Upper lobe of left lung (tissue), 6 donors: ENCODE measurements at places on chromosomes 5 and 9. TPM values are rescaled to one million over a fixed set of nuclear protein-coding genes. Genes with fewer than 3 reads are reported as not detected.

DNA sequence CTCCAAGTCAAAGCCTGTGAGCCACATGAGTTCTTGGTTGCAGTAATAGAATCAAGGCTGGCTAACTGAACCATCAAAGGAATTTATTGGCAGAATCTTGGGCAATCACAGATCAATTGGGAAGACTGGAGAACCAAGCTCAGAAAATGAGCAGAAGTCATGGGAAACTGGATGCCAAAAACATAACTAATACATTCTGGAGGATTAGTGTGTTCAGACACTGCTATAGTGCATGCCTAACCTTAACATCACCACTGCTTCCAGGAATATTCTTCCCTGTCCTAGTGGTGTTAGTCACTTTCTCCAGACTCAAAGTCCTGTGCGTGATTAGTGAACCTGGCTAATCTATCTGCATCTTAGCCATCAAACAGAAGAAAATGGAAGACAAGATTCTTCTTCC is 843.7 kb downstream of the EFNA5 start:
- no peaks in the 10 kb centered on the region for H3K4me1 ChIP-seq
- H3K27ac ChIP-seq: no peak overlapping the region
- H3K36me3 ChIP-seq: no peaks in the 10 kb centered on the region
- no peak for DNase-seq
- no peaks in the 10 kb centered on the region for H3K27me3 ChIP-seq

GRCh38 chr5:177355868-177356168 is 1.9 kb upstream of the RGS14 start:
- no peaks in the 10 kb centered on the region for H3K36me3 ChIP-seq
- no peaks in the 10 kb centered on the region for H3K27me3 ChIP-seq
- no peak overlapping the region for H3K27ac ChIP-seq
- DNase-seq: no peak

DNA sequence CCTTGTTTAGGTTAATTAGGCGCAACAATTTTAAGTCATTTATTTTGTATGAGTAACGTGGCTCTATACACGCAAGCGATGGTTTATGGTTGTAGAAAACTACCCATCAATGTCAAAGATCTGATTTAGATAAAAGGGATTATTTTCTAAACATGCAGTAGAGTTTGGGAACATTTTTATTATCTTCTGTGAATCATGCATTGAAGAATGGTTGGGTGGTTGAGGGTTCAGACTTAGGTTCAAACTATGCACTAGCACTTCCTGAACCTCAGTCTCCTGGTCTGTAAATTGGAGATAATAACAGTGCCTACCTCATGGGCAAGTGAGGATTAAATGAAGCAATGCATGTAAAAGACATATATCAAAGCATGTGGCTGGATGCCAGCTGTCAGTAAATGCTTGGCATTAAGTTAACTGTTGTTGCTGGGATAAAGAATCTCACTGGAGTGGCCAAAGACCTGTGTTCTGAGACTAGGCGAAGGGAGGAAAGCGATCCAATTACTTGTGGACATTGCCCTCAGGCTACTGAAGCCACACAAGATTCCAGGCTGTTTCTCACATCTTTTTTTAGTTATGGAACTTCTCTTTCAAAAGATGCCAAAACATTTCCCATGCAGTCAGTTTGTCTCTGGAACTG is 1.1 kb upstream of the OTULINL start:
- no peaks in the 10 kb centered on the region for H3K36me3 ChIP-seq
- H3K4me1 ChIP-seq: peaks cover 30% of the 10 kb centered on the region
- no peak for DNase-seq
- H3K27ac ChIP-seq: no peak overlapping the region

DNA sequence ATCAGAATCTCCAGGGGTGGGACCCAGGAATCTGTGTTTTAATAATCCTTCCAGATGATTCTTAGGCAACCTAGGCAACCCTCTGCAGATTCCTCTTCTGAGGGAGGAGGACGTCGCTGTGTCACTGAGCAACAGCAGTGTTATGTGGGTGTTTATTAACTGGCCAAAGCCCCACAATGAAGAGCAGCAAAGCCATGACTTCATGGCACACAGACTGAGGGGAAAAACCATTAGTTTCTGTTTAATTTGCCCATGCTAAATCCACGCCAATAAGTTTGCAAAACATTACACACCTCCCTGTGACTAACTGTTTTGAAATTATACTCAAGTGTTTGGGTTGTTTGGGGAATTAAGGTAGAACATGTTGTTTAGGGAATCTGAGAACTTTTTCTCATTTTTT is 83.7 kb upstream of the TMED7 start:
- no peaks in the 10 kb centered on the region for H3K36me3 ChIP-seq
- H3K27ac ChIP-seq: no peak overlapping the region
- H3K4me1 ChIP-seq: no peaks in the 10 kb centered on the region
- H3K4me3 ChIP-seq: no peak overlapping the region
- no peaks in the 10 kb centered on the region for H3K27me3 ChIP-seq

DNA sequence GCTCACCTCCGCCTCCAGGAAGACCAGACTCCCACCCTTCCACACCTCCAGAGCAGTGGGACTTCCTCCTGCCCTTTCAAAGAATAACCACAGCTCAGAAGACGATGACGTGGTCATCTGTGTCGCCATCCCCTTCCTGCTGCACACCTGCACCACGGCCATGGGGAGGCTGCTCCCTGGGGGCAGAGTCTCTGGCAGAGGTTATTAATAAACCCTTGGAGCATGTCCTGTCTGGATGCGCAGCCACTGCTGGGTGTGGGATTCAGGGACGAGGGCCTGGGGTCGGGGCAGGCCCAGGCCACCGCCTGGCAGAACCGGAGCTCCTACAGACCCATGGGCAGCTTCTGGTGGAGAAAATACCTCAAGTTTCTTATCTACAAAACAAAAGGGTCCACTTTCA is 5.0 kb downstream of the PAEP start:
- no peaks in the 10 kb centered on the region for H3K27me3 ChIP-seq
- no peak overlapping the region for H3K27ac ChIP-seq
- no peak overlapping the region for H3K4me3 ChIP-seq
- H3K4me1 ChIP-seq: no peaks in the 10 kb centered on the region
- no peaks in the 10 kb centered on the region for H3K36me3 ChIP-seq

GRCh38 chr5:68011801-68012200 is 203.8 kb upstream of the PIK3R1 start:
- no peaks in the 10 kb centered on the region for H3K4me1 ChIP-seq
- H3K27ac ChIP-seq: no peak overlapping the region
- no peak for DNase-seq
- no peaks in the 10 kb centered on the region for H3K27me3 ChIP-seq
- no peaks in the 10 kb centered on the region for H3K36me3 ChIP-seq

CD14 gene
- 107 TPM for total RNA-seq

RETREG1 gene
- total RNA-seq: 19.3 TPM

- no peaks in the 10 kb centered on the region for H3K4me1 ChIP-seq
- no peak overlapping the region for H3K27ac ChIP-seq
Observed at GRCh38 chr5:102921341-102922044, 166.4 kb downstream of the PAM start.

- no peaks in the 10 kb centered on the region for H3K36me3 ChIP-seq
- H3K27ac ChIP-seq: no peak overlapping the region
- H3K27me3 ChIP-seq: no peaks in the 10 kb centered on the region
- DNase-seq: no peak
- H3K4me3 ChIP-seq: no peak overlapping the region
Observed at GRCh38 chr5:131966551-131966950, 21.1 kb upstream of the MEIKIN start.

KLF4 gene
- total RNA-seq: 149 TPM

PAEP gene
- total RNA-seq: not detected

- peaks cover 25% of the 10 kb centered on the region for H3K4me1 ChIP-seq
- no peak overlapping the region for H3K4me3 ChIP-seq
- H3K27ac ChIP-seq: no peak overlapping the region
- no peaks in the 10 kb centered on the region for H3K27me3 ChIP-seq
Observed at GRCh38 chr9:92592946-92593861, 57.4 kb upstream of the ECM2 start.

DNA sequence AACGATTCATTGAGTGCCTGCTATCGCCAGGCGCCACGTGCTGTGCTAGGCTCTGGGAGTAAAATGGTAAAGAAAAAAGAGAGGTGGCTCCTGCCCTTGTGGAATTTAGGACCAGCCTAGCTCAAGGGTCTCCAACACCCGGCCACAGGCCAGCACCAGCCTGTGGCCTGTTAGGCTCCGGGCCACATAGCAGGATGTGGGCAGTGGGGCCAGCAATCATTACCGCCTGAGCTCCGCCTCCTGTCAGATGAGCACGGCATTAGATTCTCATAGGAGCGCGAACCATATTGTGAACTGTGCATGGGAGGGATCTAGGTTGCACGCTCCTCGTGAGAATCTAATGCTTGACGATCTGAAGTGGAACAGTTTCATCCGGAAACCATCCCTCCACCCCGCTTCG is 1.5 kb downstream of the RMRP start:
- peak overlapping the region; percentile 97 for H3K27ac ChIP-seq
- H3K4me3 ChIP-seq: no peak overlapping the region
- no peaks in the 10 kb centered on the region for H3K27me3 ChIP-seq
- peaks cover 16% of the 10 kb centered on the region for H3K36me3 ChIP-seq

DAPK1 gene
- total RNA-seq: 135 TPM

GRCh38 chr5:181098762-181099601 is 32.0 kb downstream of the OR2V1 start:
- H3K4me1 ChIP-seq: no peaks in the 10 kb centered on the region
- H3K36me3 ChIP-seq: no peaks in the 10 kb centered on the region
- H3K27me3 ChIP-seq: peaks cover 15% of the 10 kb centered on the region
- H3K4me3 ChIP-seq: no peak overlapping the region
- DNase-seq: no peak
- no peak overlapping the region for H3K27ac ChIP-seq

- no peak overlapping the region for H3K4me3 ChIP-seq
- no peaks in the 10 kb centered on the region for H3K27me3 ChIP-seq
- DNase-seq: no peak
- no peak overlapping the region for H3K27ac ChIP-seq
- no peaks in the 10 kb centered on the region for H3K4me1 ChIP-seq
Observed at GRCh38 chr5:50751064-50751657, 84.7 kb downstream of the PARP8 start.

GRCh38 chr9:68843239-68843638 is 138.2 kb downstream of the PIP5K1B start:
- DNase-seq: no peak
- no peaks in the 10 kb centered on the region for H3K36me3 ChIP-seq
- no peak overlapping the region for H3K4me3 ChIP-seq

DNA sequence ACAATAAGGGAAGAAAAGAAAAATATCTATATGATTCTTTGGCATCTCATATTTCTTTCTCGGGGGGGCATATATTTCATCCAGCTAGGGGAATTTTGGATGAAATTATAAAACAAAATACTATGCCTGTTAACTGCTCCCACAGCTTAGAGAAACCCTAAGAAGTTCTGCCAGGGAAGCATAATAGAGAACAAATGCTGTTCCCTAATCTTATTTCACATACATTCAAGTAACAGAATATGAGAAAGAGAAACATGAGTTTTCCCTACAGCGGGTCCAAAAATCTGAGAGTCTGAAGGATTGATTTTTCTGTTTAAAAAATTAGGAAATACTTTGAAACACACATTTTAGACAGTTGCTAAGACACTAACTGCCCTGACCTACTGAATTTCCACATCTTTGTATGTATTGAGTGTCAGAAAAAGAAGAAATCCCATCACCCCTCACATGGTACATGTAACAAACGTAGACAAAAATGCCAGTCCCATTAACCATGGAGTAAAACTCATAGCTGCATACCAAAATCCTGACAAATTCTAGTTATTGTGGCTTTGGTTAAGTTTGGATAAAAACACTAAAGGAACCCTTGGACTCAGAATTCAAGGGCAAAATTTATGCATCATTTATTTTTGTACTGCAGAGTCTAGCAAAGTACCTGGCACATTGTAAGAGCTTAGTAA is 620.2 kb upstream of the DMAC1 start:
- H3K27me3 ChIP-seq: no peaks in the 10 kb centered on the region
- no peak overlapping the region for H3K27ac ChIP-seq
- no peaks in the 10 kb centered on the region for H3K4me1 ChIP-seq

GRCh38 chr5:122400341-122400740 is 88.3 kb downstream of the SNCAIP start:
- H3K27ac ChIP-seq: no peak overlapping the region
- H3K4me3 ChIP-seq: no peak overlapping the region
- no peaks in the 10 kb centered on the region for H3K36me3 ChIP-seq
- H3K27me3 ChIP-seq: no peaks in the 10 kb centered on the region

ABO gene
- 17.8 TPM for total RNA-seq

- H3K36me3 ChIP-seq: no peaks in the 10 kb centered on the region
- H3K4me1 ChIP-seq: peaks cover 2% of the 10 kb centered on the region
- DNase-seq: no peak
- no peak overlapping the region for H3K4me3 ChIP-seq
- H3K27me3 ChIP-seq: no peaks in the 10 kb centered on the region
Observed at GRCh38 chr9:80502306-80502705, 930.5 kb downstream of the TLE4 start.

CLK4 gene
- 81.7 TPM for total RNA-seq

HMCN2 gene
- 1.2 TPM for total RNA-seq

AHRR gene
- 1.3 TPM for total RNA-seq

FCN1 gene
- total RNA-seq: 40.9 TPM

SLC45A2 gene
- not detected for total RNA-seq

FBP2 gene
- total RNA-seq: 0.49 TPM

GRCh38 chr5:10480237-10480985 is 38.7 kb downstream of the ROPN1L start:
- no peaks in the 10 kb centered on the region for H3K4me1 ChIP-seq
- no peaks in the 10 kb centered on the region for H3K27me3 ChIP-seq
- H3K27ac ChIP-seq: no peak overlapping the region
- no peak for DNase-seq
- no peaks in the 10 kb centered on the region for H3K36me3 ChIP-seq
- H3K4me3 ChIP-seq: no peak overlapping the region

DNA sequence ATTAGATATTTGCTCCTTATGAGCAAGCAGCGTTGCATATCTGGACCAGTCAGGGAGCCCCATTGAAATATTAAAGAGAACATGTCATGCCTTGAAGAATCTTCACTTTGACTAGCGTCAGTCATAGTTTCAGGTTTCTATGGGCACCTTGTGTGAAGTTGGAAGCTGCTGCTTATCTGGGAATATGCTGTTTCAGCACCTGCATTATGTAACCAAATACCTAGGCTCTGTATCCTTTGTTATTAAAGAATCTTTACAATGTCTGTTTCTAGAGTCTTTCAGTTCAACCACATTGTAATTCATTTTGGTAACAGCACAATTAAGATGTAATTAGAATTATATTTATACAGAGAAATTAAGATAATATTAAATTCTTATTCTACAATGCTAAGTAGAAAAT is 818.8 kb upstream of the TYRP1 start:
- no peak for DNase-seq
- no peaks in the 10 kb centered on the region for H3K27me3 ChIP-seq
- no peaks in the 10 kb centered on the region for H3K4me1 ChIP-seq
- no peak overlapping the region for H3K4me3 ChIP-seq

DNA sequence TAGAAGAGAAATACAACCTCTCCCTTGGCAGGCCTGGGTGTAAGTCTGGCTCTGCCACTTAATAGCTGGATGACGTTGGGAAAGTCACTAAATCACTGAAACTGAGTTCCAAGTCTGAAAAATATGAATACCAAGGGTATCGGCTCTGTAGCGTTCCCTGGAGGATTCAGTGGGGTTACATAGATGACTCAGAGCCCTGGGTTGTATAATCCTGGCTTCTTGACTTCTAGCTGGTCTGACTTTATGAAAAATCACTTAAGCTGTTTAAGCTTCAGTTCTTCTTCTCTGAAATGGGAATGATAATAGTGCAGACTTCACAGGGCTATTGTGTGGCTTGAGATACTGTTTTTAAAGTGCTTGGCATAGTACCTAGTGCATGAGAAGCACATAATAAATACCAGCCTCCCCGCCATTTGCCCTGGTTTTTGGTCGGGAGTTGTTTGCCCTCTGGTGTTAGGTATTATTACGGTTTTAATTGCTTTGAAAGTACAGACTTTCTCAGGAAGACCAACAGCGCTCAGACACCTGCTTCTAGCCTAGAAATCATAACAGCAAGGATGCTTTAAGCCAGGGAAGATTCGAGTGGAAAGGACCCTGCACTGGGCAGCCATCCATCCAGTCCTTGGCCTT is 43.0 kb downstream of the CYFIP2 start:
- no peaks in the 10 kb centered on the region for H3K27me3 ChIP-seq
- no peak overlapping the region for H3K4me3 ChIP-seq
- no peak overlapping the region for H3K27ac ChIP-seq
- DNase-seq: no peak
- peaks cover 3% of the 10 kb centered on the region for H3K36me3 ChIP-seq
